ENCODE measurements at places on chromosomes 3 and 15.
A peak's percentile ranks its signal among the peaks of the same experiment; 100 is the strongest.

GRCh38 chr15:31752065-31752762 lies 278.1 kb upstream of the CHRNA7 start:
- DNase-seq: no peak

GRCh38 chr3:62688050-62688449 lies 187.2 kb downstream of the CADPS start:
- no peak for DNase-seq

GRCh38 chr3:11553436-11554235 lies 90.1 kb downstream of the VGLL4 start:
- no peak for DNase-seq

GRCh38 chr15:95883064-95883463 lies 447.4 kb upstream of the NR2F2 start:
- DNase-seq: no peak

GRCh38 chr15:81752546-81752942 lies 293.3 kb downstream of the MEX3B start:
- no peak for DNase-seq

- no peak for DNase-seq
Observed at GRCh38 chr3:109154979-109155378, 18.5 kb downstream of the C3orf85 start.

DNA sequence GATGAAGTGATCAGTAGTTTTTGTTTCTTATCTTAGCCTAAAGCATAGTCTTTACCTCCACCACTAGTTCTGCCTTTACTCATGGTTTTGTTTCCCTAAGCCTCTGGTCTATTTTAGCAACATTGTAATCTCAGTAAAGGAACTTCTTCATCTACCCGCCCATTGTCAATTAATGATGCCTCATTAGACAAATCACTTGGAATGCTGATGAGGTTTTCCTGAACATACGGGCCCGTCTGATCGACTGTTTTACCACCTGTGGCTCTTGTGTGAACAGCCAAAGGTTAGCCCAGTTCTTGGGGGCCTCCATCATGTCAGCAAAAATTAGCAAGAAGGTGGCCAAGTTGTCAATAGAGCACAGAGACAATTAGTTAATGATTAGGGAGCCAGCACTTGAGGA lies 470.1 kb upstream of the ARRDC4 start:
- DNase-seq: no peak

DNA sequence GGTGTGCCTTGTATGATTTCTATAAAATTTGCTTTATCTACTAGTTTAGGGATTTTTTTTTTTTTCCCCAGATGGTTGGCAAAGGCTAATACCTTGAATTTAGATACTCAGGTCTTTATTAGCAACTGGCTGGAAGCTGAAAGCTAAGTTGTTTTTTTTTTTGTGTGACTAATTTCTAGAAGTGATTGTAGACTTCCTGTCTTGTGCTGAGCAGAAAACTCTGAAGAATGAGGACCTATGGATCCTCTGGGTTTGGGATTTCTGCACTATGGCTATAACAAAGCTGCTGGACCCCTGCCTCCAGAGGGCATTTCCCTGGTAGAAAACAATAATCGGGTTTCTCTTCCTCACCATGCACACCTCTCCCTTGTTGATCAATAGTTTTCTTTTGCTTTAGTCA lies 10.0 kb downstream of the ARIH2 start:
- DNase-seq: no peak

- no peak for DNase-seq
Observed at GRCh38 chr3:13951184-13951583, 71.3 kb upstream of the WNT7A start.

DNA sequence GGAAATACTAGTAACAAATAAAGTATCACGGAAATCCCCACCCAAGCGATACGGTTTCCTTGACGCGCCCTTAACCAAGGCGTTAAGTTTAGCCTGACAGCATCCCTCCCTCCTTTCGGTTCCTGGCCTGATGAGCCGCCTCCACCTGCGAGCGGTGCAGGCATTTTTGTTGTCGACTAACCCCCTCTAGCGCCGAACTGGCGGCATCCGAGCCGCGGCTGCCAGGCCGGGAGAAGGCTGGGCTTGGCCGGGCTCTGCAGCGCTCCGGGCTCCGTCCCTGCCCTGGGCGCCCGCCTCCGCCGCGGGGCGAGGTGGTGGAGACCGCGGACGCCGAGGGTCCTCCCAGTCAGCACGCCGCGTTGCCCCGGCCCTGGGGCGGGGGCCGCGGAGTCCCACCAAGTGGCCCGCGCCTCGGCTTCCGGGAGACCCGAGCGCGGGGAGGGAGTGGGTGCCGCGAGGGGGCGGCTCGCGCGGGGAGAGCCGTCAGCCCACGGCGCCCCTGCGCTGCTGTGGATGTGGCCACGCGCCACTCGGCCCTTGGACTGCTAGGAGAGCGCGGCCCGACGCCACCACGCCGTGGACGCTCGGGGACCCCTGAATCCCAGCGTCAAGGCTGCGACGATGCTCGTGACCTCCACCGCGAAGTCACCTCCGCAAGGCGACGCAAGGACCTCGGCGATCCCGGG lies 1.1 kb upstream of the EPHA6 start:
- peak; percentile 2 for DNase-seq

- peak; percentile 92 for DNase-seq
Observed at GRCh38 chr3:16319307-16319706, 54.3 kb downstream of the OXNAD1 start.

- no peak for DNase-seq
Observed at GRCh38 chr3:5258526-5258925, 71.0 kb downstream of the EDEM1 start.

GRCh38 chr3:6089780-6090179 lies 771.1 kb upstream of the GRM7 start:
- no peak for DNase-seq

DNA sequence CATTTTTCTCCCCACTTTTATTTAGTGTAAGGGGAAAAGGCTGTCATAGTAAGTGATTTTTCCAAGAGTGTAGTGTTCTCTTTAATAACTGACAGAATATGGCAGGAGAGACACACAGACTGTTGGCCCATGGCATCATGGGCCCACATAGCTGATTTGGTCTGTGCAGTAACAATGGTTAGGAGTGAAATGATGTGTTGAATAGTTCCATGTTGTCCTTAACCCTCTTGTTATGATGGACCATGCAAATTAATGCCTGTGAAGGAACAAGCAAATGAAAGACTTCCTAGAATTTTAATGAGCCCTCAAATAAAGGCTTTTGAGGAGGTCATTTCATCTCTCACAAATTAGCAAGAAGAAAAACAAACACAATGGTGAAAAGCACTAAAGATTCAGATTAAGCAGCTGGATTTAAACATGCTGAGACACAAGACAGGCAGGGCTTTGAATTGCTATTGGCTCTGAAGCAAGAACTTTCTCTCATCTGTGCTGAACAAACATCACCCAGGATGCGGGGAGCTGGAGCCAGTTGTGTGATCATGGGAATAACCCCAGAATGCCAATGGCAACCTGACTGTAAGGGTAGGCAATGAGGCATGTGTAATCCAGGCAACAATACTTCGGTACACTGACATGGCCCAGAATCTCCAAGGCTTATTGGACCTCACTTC lies 136.7 kb upstream of the VEPH1 start:
- DNase-seq: no peak

- no peak for DNase-seq
Observed at GRCh38 chr3:115523458-115523857, 99.9 kb upstream of the GAP43 start.

DNA sequence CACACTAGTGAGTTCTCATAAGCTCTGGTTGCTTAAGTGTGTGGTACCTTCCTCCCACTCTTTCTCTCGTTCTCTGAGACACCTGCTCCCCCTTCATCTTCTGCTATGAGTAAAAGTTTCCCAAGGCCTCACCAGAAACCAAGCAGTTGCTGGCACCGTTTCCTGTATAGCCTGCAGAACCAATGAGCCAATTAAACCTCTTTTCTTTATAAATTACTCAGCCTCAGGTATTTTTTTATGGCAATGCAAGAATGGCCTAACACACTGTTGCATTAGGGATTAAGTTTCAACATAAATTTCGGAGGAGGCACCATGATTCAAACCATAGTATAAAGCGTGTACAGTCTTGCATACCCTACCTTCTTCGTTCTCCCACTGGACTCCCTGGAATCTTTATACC lies 252.3 kb upstream of the CHRM5 start:
- no peak for DNase-seq

GRCh38 chr3:126149256-126149902 lies 31.0 kb downstream of the ALDH1L1 start:
- no peak for DNase-seq

DNA sequence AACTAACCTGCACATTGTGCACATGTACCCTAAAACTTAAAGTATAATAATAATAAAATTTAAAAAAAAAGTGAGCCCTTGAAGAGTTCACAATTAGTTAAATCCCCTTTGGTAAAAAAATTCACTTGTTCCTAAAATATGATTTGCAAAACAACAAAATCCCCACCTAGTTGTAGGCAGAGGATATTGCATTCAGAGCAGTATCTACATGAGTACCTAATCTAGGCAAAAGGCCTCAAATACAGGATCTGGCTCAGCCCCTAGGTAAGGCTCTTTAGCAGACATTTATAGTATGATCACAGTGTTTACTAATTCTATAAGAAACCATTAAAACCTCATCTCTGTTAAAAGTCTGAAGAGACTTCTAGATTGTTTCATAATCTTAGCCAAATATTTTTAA lies 89.3 kb upstream of the CCDC80 start:
- no peak for DNase-seq

DNA sequence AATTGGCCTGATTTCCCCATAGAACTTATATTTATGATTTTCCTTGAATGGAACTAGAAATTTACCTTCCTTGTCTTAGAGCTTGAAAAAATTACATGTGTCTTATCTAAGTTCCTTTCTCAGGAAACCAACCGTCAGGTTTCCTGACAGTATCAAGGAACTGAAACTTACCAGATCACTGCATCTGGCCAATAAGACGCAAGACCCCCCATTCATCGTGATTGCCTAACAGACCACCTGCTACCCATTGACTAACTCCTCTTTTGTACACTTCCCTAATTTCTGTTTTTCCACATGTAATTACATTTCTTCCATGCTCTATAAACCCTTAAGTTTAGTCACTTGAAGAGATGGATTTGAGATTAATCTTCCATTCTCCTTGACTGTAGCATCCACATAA lies 517.2 kb upstream of the CBLB start:
- no peak for DNase-seq

DNA sequence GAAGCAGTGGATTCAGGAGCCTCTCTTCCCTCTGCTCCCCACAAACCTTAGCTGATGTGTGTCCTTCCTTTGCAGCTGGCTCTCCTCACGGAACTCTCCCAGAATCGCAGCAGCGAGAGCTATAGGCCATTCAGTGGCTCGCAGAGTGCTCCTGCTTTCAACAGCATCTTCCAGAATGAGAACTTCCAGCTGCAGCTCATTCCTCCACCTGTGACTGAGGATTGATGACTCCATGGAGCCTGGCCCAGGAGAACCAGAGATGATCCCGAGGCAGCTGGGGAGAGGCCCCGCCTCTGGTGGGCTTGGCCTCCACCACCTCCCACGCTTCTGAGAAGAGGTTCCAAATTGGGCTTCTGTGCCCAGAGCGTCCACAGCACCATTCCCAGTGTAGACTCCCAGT lies 101.1 kb downstream of the C3orf70 start:
- no peak for DNase-seq

- no peak for DNase-seq
Observed at GRCh38 chr15:22815766-22816165, 22.7 kb upstream of the NIPA2 start.

- no peak for DNase-seq
Observed at GRCh38 chr3:115615001-115615814, 8.1 kb upstream of the GAP43 start.

DNA sequence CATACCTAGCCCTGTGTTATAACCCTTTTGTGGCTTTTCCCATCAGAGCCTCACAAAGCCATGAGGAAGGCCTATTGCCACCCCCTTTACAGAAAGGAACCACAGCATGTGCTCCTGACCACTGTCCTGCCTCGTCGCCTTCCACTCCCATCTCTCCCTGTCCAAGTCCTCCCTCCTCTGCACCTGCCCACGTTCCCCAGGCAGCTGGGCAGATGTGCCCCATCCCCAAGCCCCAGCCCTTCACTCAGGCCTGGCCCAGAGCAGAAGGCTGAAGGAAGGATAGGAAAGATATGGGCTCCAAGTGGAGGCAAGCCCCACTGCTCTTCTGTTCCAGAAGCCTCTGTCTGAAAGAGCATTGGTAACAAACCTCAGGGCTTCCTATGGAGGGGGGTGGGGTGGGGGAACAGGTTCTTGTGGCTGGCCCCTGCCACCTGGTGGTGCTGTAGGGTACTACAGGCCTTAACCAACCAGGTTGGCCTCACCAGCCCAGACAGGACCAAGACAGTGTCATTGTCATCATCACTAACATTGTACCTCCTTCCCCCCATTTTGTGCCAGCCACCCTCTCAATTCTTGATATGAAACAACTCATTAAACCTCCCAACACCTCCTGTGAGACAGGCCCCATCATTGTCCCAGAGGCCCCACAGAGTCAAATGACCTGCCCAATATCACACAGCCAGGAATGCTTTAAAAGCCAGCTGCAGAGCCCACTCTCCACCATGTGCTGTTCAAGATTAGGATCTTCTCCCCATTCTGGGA lies 10.0 kb downstream of the POC1A start:
- peak; percentile 88 for DNase-seq

DNA sequence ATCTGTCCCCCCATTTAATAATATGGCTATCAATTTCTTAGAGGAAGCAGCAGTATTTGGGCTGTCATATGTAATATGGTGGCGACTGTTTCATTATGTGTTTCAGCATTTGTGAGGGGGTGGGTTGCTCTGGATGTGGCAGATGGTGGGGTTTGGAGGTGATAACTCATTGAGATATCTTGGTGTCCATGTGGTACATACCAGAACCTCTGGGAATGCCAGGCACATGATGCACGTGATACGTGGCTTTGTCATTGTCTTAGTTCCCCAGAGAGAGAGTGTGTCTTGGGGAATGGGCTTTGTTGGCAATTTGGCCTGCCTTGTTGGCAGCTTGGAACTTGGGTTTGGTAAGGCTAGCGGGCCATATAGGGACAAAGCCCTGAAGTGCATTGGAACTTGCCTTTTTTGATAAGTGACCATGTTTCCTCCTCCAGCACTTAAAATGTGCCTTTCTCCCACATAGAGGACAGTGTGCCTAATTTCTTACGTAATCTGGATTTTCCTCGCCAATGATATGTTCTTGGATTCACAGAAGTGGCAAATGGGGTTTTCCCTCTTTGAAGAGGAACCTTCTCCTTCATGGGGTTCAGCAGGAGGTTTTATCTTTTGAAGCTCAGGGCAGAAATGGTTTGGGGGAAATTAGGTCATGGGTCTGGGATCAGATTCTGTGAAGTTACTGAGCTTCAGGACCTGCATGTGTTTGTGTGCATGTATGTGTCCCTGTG lies 79.5 kb downstream of the DNASE1L3 start:
- DNase-seq: no peak

DNA sequence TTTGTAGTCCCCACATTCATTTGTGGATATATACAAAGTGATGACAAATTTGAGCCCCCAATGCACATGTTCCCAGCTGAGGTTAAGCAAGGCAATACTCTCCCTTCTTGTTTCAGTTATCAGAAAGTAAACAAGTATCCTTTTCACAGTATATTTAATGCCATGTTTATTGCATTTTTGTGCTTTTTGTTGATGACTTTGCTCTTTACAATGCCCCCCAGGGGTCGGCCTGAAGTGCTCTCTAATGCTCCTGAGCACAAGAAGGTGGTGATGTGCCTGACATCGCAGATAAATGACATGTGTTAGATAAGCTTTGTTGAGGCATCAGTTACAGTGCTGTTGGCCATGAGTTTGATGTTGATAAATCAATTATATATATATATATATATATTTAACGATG lies 57.7 kb upstream of the THSD4 start:
- no peak for DNase-seq
